ENCODE measurements at places on chromosomes 5 and 9.

GRCh38 chr9:131747352-131747751 lies 7.5 kb upstream of the RAPGEF1 start:
- no peak for DNase-seq

- no peak for DNase-seq
Measured at GRCh38 chr5:83244516-83244915, 167.2 kb downstream of the XRCC4 start.

GRCh38 chr5:2739360-2740050 lies 12.0 kb downstream of the IRX2 start:
- no peak for DNase-seq

- no peak for DNase-seq
Measured at GRCh38 chr5:154944716-154945115, 3.8 kb downstream of the MRPL22 start.

GRCh38 chr9:86470326-86470725 lies 116.1 kb upstream of the TUT7 start:
- DNase-seq, result no peak

- no peak for DNase-seq
Measured at GRCh38 chr9:1771094-1771789, 243.9 kb upstream of the SMARCA2 start.

- DNase-seq, result no peak
Measured at GRCh38 chr5:179509239-179509638, 41.1 kb upstream of the RUFY1 start.

- DNase-seq, result no peak
Measured at GRCh38 chr9:110784309-110784708, 115.7 kb downstream of the MUSK start.

GRCh38 chr5:42494414-42494813 lies 71.2 kb downstream of the GHR start:
- DNase-seq, result no peak

- no peak for DNase-seq
Measured at GRCh38 chr5:122611406-122611805, 163.5 kb upstream of the SNX2 start.

Data from cortex of kidney (tissue), 1 donor.